HCT116 (cell line): ENCODE measurements at places on chromosomes 13 and 19. TPM values are rescaled to one million over a fixed set of nuclear protein-coding genes. Genes with fewer than 3 reads are reported as not detected.
A peak's percentile ranks its signal among the peaks of the same experiment; 100 is the strongest.

- no peak for DNase-seq
Measured at GRCh38 chr13:113090415-113090770, 15.2 kb upstream of the F7 start.

- DNase-seq, result no peak
Measured at GRCh38 chr13:24863748-24864540, 100.0 kb downstream of the RNF17 start.

GRCh38 chr13:59672445-59672844, 491.3 kb downstream of the DIAPH3 start:
- DNase-seq, result no peak

- DNase-seq, result no peak
Measured at GRCh38 chr19:13127051-13127450, 9.0 kb downstream of the NACC1 start.

GRCh38 chr13:45674908-45675307, 27.2 kb upstream of the CBY2 start:
- DNase-seq, result no peak

GRCh38 chr13:107065036-107065435, 497.1 kb upstream of the ARGLU1 start:
- no peak for DNase-seq

MBD3L1 gene
- not detected for total RNA-seq

- no peak for DNase-seq
Measured at GRCh38 chr13:53112522-53112921, 83.9 kb downstream of the OLFM4 start.

- no peak for DNase-seq
Measured at GRCh38 chr13:50650592-50651504, 192.6 kb downstream of the DLEU7 start.

IGFL2 gene
- not detected for total RNA-seq

IL4I1 gene
- total RNA-seq, result 0.71 TPM

DNA sequence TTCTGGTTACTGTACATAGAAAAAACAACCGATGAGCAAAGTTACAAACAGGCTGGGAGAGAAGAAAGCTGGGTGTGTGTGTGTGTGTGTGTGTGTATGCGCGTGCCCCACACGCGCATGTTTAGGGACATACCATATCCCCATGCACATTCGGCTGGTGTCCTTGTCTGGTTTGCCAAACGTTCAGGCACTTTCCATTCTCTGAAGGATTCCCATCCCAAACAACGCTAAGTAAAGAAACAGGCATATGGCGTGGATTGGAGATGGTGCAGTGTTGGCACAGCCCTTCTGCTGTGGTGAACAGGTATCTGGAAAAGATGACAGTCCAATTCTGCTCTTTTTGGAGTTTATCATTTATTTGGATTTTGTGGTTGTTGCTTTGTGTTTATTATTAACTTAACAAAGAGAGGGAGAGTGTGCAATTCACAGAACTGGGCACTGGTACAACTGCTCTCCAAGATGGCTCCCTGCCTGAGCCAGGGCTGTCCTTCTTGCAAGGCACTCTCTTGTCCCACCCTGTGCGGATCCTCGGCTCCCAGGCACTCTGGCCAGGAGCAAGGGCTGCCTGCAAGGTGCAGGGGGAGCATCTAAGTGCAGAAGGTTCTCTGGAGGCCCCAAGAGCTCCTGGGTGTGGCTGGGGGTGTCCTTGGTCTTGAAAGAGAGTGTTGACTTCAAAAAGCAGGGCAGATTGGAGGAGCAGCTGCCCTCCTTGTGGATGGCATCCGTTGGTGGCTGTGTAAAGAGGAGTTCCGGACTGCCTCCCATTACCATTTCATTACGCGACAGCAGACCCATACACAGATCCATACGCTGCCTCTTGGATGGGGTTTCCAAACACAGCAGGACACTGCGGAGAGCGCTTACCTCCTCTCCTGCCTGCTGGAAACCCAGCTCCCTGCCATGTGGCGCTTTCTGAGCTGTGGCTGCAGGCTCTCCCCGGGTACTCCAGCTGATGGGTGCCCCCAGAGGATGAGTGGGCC, 263.1 kb downstream of the ZNF536 start:
- DNase-seq, result no peak

DNA sequence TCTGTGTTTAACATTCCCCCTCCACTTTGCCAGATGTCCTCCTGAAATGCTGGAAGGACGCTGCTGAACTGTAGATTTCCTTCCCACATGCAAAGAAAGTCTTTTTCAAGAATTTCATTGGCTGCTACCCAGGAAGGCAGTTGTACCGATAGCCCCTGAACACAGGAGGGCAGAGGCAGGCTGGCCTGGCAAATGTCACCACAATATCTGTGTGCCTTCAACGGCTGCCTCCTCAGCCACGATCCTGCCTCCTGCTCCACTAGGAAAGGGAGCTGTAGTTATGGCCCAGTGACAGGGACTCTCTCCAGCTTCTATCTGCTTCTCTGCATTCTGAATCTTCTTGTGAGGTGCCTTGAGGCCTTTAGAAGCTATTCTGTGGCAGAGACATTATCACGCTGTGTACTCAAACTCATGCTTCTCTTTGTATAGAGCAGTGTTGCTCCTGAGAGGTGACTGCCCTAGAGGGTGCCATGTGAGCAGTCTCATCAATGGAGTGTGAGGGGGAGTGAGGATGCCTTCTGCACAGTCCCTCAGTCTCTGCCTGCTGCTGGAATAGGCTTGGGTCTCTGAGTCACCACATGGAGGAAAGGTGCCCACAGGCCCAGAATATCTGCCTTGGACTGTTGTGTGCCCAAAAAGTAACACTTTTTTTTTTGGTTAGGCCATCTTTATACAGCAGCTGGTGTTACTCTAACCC, 279.8 kb downstream of the DNAJC15 start:
- DNase-seq, result no peak

APOE gene
- total RNA-seq, result 7.2 TPM

DNA sequence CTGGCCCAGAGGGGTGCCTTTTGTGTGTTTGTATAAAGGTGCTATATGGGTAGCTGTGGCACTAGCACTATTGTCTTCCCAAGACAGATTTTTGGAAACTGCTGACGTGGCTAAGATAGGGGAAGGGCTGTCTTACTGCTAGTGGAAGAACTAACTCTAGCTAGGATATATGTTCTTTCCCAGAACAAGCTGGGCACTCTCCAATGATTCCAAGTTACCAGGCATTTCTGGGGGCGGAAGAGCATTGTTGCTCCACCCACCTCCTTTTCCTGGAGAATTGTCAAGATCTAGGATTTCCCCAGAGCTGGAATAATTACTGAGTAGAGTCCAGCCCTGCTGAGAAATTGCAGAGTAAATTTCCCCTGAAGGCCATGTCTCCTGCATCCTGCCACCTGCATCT, 408.3 kb downstream of the KLF5 start:
- DNase-seq, result no peak

GRCh38 chr13:44578067-44578400, 1.9 kb upstream of the TSC22D1 start:
- DNase-seq, result no peak

RSPH6A gene
- total RNA-seq, result 0.57 TPM

DNA sequence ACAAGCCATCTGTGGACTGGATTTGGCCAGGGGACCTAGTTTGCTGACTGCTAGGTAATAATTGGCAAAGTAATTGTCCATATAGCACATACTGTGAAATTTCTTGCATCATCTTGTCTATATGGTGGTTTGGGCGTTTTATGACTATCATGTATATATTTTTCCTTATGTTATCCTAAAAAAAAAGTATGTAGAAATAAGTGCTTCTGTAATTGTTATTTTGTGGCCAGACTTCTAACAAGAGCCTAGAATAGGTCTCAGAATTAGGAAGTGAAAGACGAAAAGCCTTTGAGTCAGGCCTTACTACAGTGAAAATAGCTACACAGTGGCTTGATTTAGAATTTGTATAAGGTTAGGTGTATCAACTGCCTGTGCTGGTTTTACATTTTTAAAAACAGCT, 4.2 kb downstream of the FNDC3A start:
- DNase-seq, result no peak

GRCh38 chr19:53945441-53945840, 17.3 kb upstream of the CACNG8 start:
- DNase-seq, result peak; percentile 24

- DNase-seq, result no peak
Measured at GRCh38 chr13:73618275-73618865, 515.8 kb downstream of the KLF12 start.

GRCh38 chr19:30692879-30693503, 320.8 kb downstream of the ZNF536 start:
- no peak for DNase-seq

IPO5 gene
- 237 TPM for total RNA-seq

DNA sequence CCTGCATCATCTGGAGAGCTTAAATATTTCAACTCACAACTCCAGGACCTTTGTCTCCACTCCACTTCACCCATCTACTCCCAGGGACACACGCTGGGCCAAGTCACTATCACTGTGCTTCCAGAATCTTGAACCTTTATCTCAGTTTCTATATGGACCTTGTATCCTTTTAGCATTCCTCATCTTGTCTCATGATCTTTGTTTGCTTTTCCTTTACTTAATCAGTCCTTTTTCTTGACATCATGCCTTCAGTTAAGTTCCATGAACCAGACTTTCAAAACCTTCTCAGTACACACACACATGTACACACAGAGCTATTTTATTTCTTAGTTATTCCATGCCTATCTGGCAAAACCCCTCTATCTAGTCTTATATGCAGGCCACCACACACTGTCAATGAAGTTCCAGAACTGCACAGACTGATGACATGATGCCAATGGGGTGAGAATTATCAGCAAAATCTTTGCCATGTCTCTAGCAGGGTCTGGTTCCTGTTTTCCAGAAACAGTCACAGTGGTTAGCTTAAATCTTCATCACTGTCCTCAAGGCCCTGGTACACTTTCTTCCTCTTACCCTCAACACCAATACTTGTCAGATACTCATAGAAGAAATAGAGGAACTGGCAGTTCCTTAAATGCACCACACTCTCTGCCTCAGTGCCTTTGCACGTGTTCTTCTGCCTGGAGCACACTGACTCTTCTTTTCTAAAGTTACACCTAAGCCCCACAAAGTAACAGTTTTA, 77.6 kb upstream of the STARD13 start:
- no peak for DNase-seq

DNA sequence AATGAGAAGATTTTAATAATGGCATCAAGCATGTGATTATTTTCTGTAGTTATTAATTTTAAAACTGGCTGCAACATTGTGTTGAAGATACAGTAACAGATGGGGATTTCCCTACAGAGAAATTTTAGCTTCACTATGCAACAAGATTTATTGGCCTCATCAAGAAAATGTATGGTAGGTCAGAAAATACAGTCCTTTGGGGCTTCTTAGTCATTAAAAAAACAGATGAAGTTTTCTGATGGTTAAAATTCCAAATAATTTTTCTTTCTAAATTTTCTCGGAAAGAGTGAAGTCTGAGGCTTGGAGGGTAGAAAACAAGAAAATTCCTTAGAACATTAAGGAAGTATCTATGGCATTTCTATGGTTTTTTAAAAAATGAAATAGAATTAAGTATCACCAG, 1790.8 kb upstream of the PCDH20 start:
- DNase-seq, result no peak

COX6B2 gene
- total RNA-seq, result 2.4 TPM

- DNase-seq, result no peak
Measured at GRCh38 chr13:59269476-59269875, 894.3 kb downstream of the DIAPH3 start.

DNA sequence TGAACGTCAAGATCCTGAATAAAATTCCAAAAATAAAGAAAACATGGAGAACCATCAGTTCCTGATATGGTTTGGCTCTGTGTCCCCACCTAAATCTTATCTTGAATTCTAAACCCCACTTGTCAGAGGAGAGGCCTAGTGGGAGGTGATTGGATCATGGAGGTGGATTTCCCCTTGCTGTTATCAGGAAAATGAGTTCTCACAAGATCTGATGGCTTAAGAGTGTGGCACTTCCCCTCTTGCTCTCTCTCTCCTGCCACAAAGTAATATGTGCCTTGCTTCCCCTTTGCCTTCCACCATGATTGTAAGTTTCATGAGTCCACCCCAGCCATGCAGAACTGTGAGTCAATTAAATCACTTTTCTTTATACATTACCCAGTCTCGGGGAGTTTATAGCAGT, 827.4 kb downstream of the GPC5 start:
- no peak for DNase-seq

GRCh38 chr13:98939660-98940191, 38.1 kb downstream of the DOCK9 start:
- no peak for DNase-seq

VASP gene
- 152 TPM for total RNA-seq

DNA sequence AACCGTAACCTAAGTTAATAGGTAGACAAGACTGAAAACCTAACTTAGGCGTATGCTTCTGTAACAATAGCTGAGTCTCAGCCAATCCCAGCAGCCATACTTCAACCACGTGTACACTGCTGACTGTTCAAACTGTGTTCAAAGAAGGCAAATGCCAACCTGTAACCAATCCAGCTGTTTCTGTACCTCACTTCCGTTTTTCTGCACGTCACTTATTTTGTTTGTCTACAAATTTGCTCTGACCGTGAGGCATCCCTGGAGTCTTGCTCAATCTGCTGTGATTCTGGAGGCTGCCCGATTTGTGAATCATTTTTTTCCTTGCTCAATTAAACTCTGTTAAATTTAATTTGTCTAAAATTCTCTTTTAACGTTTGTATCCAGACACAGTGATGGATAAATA, 59.2 kb downstream of the EDNRB start:
- no peak for DNase-seq

GRCh38 chr13:67008075-67008668, 222.0 kb downstream of the PCDH9 start:
- DNase-seq, result no peak

VSTM1 gene
- total RNA-seq, result not detected

TJP3 gene
- total RNA-seq, result 69.6 TPM

DNA sequence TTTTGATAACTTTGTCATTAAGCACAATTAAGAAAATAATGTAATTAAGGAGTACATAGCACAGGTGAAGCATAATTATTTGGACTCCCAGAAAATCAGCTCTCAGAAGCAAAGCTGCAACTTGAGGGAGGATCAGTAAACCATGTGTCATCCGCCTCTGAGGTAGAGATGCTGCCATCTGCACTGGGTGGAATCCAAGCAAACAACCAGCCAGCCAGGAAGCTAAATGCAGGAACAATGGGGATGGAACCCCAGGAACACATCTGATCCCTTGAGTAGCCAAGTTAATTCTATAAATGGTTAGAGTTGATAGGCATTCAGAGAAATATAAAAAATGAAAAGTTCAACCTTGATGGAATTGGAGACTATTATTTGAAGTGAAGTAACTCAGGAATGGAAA, 520.2 kb downstream of the RFC3 start:
- no peak for DNase-seq

EDNRB gene
- total RNA-seq, result 0.22 TPM

- no peak for DNase-seq
Measured at GRCh38 chr13:60584976-60585375, 188.0 kb downstream of the TDRD3 start.

IFNL1 gene
- not detected for total RNA-seq

DNA sequence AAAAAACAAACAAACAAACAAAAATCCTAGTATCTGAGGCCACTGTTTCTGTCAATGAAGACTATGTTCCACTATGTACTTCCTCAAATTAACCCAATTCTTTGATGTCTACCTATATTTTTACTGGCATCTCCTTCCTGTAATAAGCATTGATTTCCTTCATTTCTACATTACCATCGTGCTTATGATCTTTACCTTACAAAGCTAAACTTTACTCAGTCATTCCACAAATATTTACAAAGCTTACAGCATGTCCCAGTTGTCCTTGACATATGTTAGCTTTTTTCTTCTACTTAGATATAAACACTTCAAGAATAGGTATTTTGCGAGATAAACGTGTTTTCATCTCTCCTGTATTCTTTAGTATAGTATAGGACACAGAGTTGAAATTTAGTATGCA, 1090.9 kb downstream of the PCDH9 start:
- DNase-seq, result no peak
